ENCODE measurements at places on chromosomes 1 and 21.

- DNase-seq = no peak
Measured at GRCh38 chr1:54614563-54614962, 8.8 kb downstream of the FAM151A start.

GRCh38 chr1:56376188-56376984 lies 203.0 kb downstream of the PLPP3 start:
- no peak for DNase-seq

DNA sequence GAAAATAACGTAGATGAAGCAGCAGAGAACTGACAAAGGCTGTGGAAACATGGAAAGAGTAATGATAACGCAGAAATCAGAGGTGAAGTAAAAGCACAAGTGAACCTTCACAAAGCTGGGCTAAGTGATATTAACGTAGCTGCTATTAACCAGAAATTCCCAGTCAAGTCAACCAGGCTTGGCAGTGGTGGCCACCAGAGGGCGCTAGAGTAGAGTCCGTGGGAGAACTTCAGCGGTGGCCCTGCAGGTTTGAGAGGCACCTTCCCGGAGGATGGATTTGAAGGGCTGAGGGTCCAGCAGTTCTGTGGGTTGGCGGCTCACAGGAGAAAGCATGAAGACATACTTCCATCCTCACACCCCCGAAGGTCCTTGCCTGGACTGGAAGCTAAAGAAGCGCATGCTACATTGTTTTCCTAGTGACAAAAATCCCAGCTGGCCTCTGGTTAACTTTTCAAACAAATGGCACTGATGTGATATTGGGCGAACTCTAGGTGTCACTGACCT lies 81.7 kb upstream of the ZNF648 start:
- DNase-seq = peak; percentile 88

- no peak for DNase-seq
Measured at GRCh38 chr1:200837931-200838571, 34.7 kb upstream of the GPR25 start.

DNA sequence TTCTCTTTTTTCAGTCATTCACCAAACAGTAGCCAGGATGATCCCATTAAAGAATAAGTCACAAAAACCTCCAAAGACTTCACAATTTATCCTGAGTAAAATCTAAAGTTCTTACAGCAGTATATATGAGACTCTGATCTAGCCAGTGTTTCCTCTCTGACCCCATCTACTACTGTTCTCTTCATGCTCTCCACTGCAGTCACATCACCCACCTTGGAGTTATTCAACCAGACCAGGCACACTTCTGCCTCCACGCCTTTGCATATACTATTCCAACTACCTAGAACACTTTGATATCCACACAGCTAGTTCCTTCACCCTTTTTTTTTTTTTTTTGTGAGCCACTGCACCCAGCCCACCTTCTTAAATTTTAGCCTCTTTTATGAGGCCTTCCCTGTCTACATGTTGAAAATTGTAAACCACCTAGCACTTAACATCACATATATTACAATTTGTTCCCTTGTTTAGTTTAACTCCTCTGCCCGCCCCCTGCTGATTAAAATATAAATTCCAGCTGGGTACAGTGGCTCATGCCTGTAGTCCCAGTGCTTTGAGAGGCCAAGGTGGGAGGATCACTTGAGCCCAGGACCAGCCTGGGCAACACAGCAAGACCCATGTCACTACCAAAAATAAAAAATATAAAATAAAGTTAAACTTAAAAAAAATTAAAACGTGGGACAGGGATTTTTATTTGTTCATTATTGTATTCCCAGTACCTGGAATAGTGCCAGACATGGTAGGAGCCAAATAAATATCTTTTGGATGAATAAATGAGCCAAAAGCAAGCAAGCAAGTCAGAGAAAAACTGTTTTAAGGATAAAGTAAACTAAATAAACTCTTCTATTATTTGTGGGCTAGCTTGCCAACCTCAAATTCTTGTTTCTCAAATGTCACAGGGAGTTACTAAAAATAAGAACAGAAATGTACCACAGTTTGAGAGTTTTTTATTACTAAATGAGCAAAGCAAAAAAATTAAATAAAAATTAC lies 35.2 kb upstream of the MUTYH start:
- DNase-seq = no peak

DNA sequence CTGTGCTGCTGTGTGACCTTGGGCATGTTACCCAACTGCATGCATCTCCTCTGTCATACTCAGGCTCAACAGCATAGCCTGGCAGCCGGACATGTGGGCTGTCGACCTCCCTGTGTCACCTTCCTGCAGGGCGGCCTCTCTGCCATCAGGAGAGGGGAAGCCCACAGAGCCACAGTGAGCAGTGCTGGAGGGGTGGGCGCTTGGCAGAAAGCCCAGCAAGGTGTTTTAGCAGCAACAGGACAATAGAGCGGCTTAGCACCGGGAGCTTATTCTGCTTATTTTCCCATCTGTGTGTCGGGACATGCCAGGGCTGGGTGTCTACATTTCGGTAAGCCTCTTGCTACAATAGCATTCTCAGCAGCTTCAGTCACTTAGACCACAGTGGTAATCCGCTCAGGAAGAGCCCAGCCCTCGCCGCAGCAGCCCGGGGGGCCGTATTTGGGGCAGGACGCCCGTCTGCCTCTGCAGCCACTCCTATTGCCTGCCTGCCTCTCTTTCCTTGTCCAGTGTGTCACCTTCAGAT lies 22.8 kb upstream of the CDK18 start:
- no peak for DNase-seq
